ENCODE measurements at places on chromosomes 6 and 20. TPM values are rescaled to one million over a fixed set of nuclear protein-coding genes. Genes with fewer than 3 reads are reported as not detected.

ZC2HC1B gene
- not detected for total RNA-seq

ZBP1 gene
- total RNA-seq: not detected

ZNF184 gene
- 8.9 TPM for total RNA-seq

NHSL1 gene
- 23.9 TPM for total RNA-seq

DNA sequence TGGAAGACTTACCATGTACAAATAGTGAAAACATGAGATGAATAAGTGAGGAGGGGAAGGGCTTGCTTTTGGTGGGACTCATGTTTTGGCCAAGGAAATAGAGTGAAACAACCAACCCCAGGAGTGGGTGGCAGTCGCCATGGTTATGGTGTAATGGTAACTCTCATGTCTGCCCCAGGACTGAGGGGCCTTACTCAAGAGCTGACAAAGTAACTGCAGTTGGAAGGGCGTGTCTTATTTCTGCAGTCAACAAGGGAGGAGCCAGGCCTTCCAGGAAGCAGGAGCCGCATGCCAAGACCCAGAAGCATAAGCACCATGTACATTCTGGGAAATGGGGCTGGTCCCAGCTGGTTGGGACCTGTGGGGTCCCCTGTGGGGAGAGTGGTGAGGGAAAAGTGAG lies 108.5 kb downstream of the UNC5CL start:
- no peak overlapping the region for H3K27ac ChIP-seq
- H3K4me3 ChIP-seq: no peak overlapping the region
- H3K36me3 ChIP-seq: no peaks in the 10 kb centered on the region
- H3K27me3 ChIP-seq: peaks cover under 1% of the 10 kb centered on the region
- DNase-seq: peak; percentile 52

- no peaks in the 10 kb centered on the region for H3K4me1 ChIP-seq
- no peaks in the 10 kb centered on the region for H3K36me3 ChIP-seq
- DNase-seq: no peak
- H3K27ac ChIP-seq: no peak overlapping the region
- H3K27me3 ChIP-seq: no peaks in the 10 kb centered on the region
Observed at GRCh38 chr20:45301824-45302271, 4.8 kb upstream of the RBPJL start.

DNA sequence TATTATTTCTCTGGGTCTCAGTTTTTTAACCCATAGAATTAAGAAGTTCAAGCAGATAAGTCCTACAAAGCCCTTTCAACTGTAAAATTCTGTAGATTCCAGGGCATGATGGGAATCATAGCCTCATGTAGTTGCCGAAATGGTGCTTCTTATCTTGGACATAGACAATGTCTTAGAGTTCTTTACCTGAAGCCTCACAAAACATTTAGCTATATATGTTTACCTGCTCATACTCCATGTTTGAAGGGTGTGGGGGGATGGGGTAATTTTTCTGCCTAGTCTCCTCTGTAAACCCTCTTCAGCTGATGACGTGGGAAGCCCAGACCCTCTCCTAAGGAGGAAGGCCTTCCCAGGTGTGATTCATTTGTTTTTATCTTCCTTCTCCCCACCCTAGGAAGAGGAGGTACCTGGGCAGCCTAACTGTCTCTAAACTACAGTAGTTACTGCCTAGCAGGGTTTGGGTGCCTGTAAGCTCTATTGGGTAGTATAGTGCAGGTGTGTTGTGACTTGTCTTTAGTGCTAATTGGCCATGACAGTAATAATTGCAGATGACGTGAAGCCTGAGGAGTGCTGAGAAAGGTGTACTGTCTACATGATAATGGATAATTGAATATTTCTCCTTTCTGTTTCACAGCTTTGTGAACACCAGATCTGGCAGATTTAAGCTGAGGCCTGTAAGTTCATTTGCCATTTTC lies 230.8 kb downstream of the TFAP2B start:
- no peak overlapping the region for H3K27ac ChIP-seq
- DNase-seq: no peak
- no peaks in the 10 kb centered on the region for H3K36me3 ChIP-seq
- H3K27me3 ChIP-seq: no peaks in the 10 kb centered on the region
- H3K4me3 ChIP-seq: no peak overlapping the region

DNA sequence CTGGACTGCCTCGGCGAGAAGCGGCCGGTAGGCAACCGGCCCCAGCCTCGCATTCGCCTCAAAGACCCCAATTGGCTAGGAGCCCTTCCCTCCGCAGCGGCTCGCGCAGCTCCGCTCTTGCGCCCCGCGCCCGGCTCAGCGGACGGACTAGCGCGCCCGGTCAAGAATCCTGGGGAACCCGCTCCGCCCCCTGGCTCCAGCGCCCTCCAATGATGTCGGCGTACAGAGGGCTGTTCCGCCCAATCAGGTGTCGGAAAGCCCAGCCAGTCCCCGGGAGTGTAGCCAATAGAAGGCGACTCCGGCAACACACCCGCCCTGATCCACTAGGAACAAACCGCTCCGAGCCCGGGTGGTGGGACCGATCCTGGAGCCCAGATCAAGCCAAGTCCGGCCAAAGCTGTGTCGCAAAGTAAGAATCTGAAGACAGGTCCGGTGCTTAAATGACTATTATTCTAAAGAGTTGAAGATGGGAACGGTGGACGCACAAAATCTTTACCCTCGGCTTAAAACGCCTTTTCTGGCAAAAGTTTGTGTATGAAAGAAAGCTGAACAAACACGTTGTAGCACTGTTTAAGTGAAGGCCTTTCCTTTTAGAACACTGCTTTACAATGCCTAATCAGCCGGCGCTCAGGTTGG lies 132.2 kb downstream of the OGFRL1 start:
- H3K4me3 ChIP-seq: peak overlapping the region; percentile 69
- H3K27ac ChIP-seq: peak overlapping the region; percentile 36
- no peaks in the 10 kb centered on the region for H3K27me3 ChIP-seq
- DNase-seq: peak; percentile 93

DNA sequence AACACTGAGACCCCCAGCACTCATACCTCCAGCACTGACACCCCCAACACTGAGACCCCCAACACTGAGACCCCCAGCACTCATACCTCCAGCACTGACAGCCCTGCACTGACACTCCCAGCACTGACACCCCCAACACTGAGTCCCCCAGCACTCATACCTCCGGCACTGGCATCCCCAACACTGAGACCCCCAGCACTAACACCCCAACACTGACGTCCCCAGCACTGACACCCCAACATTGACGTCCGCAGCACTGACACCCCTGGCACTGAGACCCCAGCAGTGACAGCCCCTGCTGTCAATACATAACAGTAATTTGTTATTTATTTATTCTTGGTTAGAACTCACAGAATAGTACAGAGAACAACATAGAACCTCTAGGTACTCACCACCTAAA lies 58.0 kb downstream of the ERMARD start:
- H3K4me3 ChIP-seq: no peak overlapping the region
- no peaks in the 10 kb centered on the region for H3K36me3 ChIP-seq
- H3K27me3 ChIP-seq: peaks cover 33% of the 10 kb centered on the region
- H3K4me1 ChIP-seq: no peaks in the 10 kb centered on the region
- no peak for DNase-seq

DNA sequence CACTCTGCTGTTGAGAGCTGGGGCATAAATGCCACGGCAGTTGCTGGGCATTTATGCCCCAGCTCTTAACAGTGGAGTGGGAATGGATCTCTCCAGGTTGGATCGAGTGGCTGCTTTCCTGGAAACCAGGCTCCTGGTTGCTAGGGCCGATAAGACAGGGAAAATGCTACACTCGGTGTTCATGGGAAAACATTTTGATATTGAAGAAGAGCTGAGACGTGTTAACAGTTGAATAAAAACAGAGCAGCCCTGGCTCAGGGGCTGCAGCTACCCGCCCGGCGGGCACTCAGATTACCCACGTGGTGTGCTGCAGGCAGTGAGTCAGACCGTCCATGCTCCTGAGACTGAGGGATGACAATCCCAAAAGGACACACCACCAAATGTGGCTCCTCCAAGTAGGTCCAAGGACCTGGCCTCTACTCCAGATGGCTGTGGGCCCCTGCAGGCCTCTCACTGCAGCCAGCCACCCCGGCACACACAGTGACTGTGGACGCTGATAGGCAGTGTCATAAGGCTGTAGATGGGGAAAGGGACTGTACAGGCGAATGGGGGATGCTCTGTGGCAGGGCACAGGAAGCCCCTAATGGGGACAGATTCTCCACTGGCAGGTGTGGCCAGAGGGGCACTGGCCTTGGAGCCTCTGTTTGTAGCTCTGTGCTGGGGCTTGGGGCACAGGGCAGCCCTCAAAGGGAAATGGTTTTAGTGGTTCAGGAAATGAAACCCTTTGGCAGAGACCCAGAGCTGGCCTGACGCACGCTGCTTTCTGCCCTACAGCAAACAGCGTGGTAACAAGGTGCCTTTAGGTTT lies 237.8 kb downstream of the LY86 start:
- DNase-seq: peak; percentile 81
- H3K27me3 ChIP-seq: no peaks in the 10 kb centered on the region
- peaks cover 6% of the 10 kb centered on the region for H3K36me3 ChIP-seq
- H3K27ac ChIP-seq: peak overlapping the region; percentile 92
- peaks cover 40% of the 10 kb centered on the region for H3K4me1 ChIP-seq
- H3K4me3 ChIP-seq: no peak overlapping the region

- no peaks in the 10 kb centered on the region for H3K27me3 ChIP-seq
- peaks cover 6% of the 10 kb centered on the region for H3K36me3 ChIP-seq
- peak overlapping the region; percentile 49 for H3K27ac ChIP-seq
- peaks cover 36% of the 10 kb centered on the region for H3K4me1 ChIP-seq
Observed at GRCh38 chr20:23415959-23416583, 5.2 kb downstream of the NAPB start.

DNA sequence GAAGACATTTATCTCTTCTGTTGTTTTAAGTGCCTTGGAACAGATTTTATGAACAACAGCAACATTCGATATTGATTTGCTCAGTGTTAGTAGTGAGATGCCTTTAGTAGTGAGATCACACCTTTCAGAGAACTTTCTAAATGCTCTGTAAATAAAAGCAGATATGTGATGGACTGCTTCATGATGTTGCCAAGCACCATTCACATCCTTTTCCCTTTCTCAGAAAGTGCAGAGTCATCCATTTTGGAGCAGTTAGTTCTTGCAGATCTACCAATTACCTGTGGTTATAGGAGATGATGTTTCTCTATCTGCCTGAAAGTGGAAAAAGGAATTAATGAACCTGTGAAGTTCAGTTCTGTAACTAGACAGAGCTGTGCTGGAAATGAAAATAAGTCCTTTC lies 27.0 kb downstream of the CBFA2T2 start:
- no peaks in the 10 kb centered on the region for H3K36me3 ChIP-seq
- H3K27ac ChIP-seq: no peak overlapping the region
- H3K4me1 ChIP-seq: peaks cover 10% of the 10 kb centered on the region
- H3K4me3 ChIP-seq: no peak overlapping the region
